HFF-Myc (cell line): ENCODE measurements at places on chromosomes 11 and 22.

GRCh38 chr11:96113193-96113681 lies 189.3 kb upstream of the MTMR2 start:
- DNase-seq: no peak

DNA sequence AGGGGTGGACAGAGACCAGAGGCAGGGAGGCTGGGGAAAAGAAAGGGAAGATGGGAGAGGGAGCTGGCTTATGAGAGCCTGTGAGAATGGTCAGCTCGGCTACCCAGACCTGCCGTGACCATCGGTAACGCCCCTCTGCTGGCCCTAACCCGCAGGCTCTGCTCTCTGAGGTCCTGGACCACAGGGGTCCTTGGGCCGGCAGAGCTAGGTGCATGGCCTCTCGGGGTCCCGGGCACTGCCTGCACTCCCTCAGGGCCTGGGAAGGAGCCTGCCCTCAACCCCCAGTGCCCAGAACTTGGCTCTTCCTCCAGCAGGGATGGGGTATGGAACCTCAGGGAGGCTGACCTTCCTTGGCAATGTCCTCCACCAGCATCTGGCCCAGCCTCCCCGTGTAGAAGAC lies 13.2 kb downstream of the GGT5 start:
- DNase-seq: no peak

- no peak for DNase-seq
Observed at GRCh38 chr11:66725647-66726046, 3.4 kb downstream of the SPTBN2 start.

DNA sequence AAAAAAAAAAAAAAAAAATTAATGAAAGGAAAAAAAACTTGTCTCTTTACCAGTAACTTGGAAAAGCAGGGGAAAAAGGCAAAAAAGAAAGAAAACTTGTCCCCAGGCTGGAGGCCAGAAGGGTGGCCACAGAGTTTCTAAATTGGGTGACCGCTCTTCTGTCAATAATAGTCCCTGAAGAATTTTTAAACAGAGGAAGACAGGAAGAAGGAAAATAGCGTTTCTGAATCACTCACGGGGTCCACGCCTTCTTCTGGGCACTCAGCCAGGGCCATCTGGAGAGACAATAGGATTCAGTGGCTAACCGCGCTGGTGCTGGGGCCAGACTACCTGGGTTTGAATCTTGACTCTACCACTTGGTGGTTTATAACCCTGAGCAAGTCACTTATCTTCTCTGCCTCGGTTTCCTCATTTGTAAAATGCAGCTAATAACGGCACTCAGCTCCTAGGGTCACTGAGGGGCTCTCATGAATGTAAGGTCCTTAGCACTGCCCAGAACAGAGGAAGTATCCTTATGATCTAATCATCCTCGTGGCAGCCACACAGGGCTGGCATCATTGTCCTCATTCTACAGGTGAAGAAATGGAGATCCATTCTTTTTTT lies 7.0 kb downstream of the C11orf86 start:
- peak; percentile 93 for DNase-seq

GRCh38 chr11:75351791-75352587 lies 528 bp upstream of the ARRB1 start:
- no peak for DNase-seq

DNA sequence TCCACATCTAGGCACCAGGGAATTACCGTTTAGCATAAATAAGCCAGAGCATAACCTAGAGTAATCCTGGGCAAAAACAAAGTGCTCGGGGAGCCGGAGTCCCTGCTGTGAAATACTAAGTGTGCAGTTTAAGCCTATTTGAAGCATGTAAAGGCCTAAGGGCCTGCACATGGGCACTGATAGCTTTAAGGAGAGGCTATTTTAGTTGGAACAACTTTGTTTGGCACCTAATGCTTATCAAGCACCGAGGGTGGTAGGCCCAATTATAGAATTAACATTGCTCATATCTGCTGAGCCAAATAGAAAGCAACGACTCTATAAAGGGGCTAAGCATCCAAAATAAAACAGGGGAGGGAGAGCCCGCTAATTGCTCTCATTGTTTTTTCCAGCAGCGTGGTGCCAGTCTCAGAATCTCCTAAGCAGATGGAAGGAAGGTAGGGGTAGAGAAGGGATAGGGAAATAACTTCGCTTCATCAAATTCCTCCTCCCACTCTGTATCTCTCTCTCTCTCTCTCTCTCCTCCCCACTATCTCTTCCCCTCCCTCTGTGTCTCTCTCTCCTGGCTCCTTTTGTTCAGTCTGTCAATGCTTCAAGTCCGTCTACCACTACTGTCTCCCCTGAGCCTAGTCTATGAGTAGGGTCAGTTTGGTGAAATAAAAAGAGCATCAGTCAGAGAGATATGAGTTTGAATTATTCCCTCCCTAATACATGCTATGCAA lies 292.8 kb downstream of the NXPE2 start:
- DNase-seq: no peak

DNA sequence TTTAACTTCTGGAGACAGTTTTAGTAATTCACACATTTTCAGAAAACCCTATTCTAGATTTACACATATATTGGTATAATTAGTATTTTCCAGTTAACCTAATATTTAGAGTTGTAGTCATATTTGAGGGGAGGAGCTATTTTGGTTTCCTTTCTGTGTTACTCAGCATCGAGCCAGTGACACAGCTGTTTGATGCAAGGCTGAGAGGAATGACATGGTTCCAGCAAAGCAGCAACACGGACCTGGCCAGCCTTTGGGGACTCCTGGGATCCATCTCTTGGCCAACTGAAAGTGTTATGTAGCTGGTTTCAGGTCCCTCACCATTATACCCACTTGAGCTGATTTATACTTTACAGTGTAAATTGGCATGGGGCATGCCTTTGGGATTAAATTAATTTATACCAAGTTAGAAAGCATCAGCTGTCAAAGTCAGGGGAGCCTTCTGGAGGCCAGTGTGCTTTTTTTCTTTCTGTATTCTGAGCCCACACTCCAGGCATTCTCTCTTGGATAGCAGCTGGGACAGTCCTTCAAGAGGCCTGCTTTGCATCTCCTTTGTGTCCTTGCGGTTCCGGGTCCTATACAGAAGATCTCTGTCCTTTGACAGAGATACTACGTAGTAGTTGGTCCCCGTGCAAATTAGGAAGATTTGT lies 91.3 kb upstream of the SLC25A18 start:
- DNase-seq: no peak

DNA sequence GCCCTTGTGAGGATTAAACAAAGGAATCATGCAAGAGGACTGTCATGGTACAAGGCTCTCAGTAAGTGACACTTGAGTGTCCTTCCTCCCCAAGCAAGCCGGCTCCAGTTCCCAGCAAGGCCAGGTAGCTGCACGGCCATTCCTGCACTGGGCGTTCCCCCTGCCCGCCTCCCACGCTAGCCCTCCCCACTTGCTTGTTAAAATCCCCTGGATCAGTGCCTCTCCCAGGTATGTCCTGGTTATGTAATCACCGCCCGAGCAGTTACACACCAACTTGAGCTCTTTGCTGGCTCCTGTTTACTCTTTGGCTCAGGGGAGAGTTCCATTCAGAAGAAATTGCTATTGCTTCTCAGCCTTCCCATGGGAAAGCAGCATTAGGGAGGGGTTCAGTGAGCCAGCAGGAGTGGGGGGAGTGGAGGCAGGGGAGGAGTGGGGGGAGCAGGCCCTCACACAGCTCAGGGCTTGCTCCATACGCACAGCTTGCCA lies 19.4 kb upstream of the MYEOV start:
- DNase-seq: no peak

GRCh38 chr11:67420147-67420645 lies 4.7 kb downstream of the CARNS1 start:
- DNase-seq: no peak

- DNase-seq: no peak
Observed at GRCh38 chr11:6433998-6434660, 6.7 kb downstream of the HPX start.

DNA sequence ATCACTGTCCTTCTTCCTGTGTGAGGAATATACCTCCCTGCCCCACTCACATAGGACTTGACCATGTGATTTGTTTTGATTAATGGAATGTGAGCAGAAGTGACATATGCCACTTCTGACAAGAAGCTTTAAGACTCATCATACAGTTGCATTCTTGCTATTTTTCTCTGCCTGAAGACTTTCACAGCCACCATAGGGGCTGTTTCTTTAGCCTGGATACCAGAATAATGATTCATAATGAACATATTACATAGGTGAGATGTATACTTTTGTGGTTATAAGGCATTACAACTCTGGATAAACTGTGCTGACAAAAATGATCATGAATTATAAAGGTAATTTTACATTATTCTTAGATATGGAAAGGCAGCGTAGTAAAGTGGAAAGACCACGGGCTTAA lies 798.0 kb downstream of the DLG2 start:
- no peak for DNase-seq

DNA sequence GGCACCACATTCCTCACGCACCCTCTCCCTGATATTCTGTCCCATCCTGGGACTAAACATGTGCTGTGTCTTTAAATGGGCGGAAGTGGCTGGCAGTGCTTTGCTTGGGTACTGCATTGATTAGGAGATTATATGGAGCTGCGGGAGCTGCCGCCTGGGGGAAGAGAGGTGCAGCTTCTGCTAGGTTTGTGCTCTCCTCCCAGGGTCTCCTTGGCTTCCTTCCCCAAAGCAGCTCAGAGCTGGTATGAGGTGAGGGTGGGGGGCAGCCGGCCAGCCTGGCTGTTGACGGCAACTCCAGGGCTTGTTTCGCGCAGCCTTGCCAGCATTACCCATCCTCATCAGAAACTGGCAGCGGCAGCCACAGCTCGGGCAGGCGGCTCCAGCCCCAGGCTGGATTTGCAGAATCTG lies 95.4 kb downstream of the GRAMD1B start:
- DNase-seq: no peak

- no peak for DNase-seq
Observed at GRCh38 chr11:68812526-68812925, 29.2 kb downstream of the CPT1A start.

GRCh38 chr11:24134879-24135589 lies 361.8 kb upstream of the LUZP2 start:
- DNase-seq: no peak

GRCh38 chr11:57711414-57712255 lies at the start of gene MED19:
TSS of gene MED19 (minus strand) at chr11:57712215. CDS start at chr11:57712179, 36 bp downstream.
- DNase-seq: peak; percentile 49

DNA sequence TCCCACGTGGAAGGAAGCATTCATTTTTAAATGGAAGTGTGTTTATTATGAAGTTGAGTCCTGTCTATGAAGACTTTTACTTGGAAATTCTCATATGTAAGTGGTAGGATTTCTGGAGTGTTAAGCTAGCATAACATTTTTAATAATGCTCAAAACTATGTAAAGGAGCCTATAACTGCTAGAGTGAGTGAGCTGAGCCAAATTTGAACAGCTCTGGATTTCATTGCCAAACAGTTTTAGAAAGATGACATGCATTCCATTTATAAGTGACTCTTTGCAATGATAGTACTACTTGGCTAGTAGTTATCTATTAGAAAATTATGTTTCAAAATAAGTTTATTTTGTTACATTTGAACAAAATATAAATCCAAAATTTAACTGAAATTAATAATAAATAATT lies 721.2 kb downstream of the LUZP2 start:
- DNase-seq: no peak

DNA sequence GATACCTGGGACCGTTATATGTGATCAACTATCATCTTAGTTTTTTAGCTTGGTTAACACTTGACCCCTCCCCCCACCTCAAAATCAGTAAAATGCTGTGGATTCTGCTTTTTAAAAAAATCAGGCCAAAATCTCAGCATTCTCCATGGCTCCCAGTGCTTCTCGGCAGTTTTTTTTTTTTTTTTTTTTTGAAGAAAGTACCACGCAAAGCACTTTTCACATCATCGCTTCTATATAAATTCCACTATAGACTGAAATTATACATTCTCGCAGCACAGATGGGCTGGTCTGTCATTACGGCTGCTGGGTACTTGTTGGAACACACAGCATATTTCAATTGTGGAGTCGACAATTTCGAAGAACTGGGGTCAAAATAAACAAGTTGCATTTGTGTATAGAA lies 67.7 kb upstream of the PPARA start:
- no peak for DNase-seq

DNA sequence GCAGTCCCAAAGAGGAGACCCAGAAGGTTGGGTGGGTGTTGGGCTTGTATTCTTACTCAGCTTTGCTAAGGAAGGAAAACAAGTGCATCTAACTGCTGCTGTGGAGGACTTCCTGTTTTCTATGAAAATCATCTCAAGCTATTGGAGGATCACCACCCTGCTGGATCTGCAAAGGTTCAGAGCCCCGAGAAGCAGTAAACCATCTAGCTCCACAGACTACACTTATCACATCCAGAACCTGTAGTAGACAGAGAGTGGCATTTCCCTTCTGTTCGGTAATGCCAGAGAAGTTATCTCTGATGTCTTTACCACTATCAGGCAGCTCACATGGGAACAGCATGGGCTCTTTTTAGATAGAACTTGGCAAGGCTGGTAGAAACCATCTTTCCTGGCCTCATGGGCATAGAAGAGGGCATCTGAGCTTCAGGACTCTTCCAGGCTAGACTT lies 21.7 kb downstream of the KCNJ1 start:
- no peak for DNase-seq

GRCh38 chr11:69245041-69245440 lies 48.9 kb upstream of the MYEOV start:
- no peak for DNase-seq

- no peak for DNase-seq
Observed at GRCh38 chr11:104776501-104777170, 121.6 kb downstream of the CASP12 start.

- DNase-seq: no peak
Observed at GRCh38 chr11:123640029-123640428, 14.4 kb downstream of the SCN3B start.

DNA sequence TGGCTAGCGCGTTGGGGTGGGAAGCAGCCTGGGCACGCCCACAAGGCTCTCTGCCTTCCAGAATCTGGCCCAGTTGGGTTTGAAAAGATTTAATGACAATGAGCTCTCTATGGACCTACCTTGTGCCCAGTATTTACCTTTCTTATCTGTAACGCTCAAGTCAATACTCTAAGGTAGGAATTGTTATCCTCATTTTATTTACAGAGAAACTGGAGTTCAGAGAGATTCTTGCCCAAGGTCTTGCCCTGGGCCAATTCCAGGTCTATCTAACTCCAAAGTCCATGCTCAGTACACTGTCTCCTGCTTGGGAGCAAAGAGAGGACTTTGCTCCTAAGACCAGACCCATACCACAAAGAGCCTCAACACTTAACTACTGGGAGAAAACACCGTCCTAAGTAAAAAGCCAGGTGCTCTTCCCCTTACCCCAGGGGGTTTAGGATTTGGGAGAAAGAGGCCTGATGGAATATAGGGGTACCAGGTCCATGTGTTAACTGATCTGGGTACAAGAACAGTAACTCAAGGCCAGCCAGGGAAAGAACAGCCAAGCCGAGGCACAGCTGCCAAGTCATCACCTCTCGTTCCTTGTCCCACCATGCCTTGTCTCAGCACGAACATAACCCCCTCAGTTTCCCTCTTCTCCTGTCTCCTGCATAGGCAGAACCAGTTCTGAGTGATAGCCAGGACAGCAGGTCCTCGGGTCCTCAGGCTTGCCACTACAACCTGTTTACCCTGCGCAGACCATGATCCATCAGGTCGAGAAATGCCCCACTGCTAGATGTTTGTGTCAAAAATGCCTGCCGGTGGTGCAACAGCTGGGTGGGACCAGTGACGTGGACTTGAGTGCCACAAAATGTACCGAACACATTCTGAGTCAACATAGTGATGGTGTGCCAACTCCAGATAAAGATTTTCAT lies 14.6 kb downstream of the APOA4 start:
- DNase-seq: no peak
